ENCODE measurements at places on chromosomes 3 and 15.
A peak's percentile ranks its signal among the peaks of the same experiment; 100 is the strongest.

DNA sequence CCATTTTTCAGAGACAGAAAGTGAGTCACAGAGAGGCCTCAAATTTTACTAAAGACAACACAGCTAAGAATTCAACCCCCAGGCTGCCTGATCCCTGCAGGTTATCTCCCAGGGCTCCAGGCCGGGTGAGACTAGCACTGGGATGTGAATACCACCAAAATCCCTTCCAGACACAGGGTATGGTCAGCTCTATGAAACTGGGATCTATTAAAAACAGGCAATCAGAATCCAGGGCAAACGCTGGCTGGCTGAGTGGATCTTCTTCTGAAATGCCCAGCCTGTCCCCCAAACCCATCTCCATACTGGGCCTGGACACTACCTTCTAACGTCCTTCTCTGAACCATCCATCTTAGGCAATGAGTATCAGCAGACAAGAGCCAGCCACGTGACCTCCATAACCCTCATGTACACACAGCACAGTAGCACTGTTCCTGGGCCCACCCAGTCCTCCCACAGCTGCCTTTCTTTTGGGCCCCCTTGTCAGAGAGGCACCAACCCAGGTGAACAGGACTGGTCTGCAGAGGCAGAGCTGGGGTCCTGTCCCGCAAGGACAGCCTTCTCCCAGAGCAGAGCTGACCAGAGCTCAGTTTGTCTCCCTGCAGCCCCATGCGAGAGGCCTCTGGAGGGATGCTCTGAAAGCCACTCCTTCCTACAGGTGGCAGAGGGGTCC lies 1.9 kb downstream of the RAB6B start:
- DNase-seq, result no peak

GRCh38 chr3:157071744-157072525 lies 88.0 kb downstream of the CCNL1 start:
- DNase-seq, result no peak

DNA sequence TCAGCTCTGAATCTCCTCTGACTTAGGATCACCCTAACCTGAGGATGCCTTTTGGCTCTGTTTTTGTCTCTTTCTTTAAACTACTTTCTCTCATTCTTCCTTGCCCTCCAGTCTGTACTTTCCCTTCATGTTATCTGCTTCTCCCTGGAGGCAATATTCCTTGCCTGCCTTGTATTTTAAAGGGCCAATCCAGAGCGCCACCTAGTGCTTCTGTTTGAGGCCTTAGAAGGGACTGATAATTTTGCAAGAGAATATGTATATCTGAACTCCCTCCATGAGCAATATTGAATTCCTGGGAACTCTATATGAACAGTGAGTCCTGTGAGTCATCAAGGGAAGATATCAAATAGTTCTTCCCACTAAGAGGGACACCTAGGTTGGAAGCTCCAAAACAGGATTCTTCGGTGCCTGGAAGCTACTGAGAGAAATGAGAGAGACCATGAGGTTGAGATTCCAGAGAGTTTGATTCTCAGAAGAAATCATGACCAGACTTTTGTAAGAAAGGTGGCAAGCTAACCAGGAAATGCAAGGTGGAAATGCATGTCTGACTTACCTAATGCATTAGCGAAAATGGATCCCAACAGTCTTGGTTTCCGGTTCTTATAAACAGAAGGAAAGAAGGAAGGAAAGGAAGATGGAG lies 203.8 kb upstream of the CD96 start:
- DNase-seq, result no peak

- DNase-seq, result peak; percentile 55
Observed at GRCh38 chr3:104102386-104102785, 1264.3 kb upstream of the ALCAM start.

DNA sequence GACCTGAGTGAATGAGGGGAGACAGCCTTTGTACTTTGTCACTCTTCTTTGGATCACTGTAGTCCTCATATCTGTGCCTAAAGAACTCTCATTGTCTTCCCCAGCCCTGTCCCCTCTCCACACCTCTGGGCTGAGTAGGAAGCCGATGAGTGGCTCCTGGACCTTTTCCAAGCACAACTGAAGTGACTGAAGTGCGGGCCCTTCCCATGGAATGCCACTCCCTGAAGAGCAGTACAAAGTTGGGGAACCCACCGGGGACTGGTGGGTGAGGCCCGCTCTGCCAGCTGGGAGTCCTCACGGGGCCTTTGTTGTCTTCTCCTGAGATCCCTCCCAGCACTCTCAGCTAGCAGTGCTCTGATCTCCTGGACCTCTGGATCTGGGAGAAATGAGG lies 90.1 kb downstream of the AAGAB start:
- no peak for DNase-seq

- DNase-seq, result no peak
Observed at GRCh38 chr3:143573610-143574303, 274.5 kb downstream of the SLC9A9 start.

- no peak for DNase-seq
Observed at GRCh38 chr3:89275001-89275400, 167.6 kb downstream of the EPHA3 start.

DNA sequence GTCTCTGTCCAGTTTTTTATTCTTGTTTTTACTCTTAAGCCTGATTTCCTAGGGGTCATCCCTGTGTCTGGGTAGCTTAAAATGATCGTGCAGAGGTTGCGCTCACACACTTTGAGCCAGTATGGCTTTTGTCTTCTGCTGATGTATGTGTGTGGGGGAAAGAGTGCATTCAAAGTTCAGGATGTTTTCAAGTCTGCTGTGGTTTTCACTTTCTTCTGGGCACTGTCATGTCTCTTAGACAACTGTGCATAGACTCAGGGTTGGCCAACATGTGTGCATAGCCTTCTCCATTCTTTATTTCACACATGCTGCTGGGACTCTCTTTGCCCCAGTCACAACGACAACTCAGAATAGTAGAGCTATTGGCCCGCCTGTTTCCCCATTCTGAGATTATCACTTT lies 139.1 kb downstream of the WNT7A start:
- DNase-seq, result no peak

DNA sequence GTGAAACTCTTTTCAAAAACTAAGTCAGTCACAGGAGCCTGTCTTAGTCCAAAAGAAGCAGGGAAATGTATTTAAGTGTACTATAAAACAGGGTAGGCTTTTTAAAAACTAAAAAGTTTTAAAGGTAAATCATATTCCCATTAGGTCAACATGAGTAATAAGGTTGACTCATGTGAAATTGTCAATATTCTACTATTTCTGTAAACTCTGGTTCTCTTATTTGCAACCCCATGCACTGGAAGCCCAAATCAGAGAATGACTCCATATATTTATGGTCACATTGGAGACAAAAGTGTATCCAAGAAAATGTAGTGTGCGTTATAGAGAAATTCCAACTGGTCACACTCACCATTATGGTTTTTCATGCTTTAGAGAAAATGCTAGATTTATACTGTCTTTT lies 600.3 kb upstream of the TGFBR2 start:
- DNase-seq, result no peak
